Mononuclear cell (primary cell): ENCODE measurements at places on chromosomes 7 and 10. TPM values are rescaled to one million over a fixed set of nuclear protein-coding genes. Genes with fewer than 3 reads are reported as not detected.

The HGF gene
- 2.7 TPM for total RNA-seq

The CASTOR2 gene
- total RNA-seq: 4.5 TPM

The IL2RA gene
- 3.7 TPM for total RNA-seq

The ENO4 gene
- total RNA-seq: not detected

The RPP38 gene
- total RNA-seq: 15.6 TPM

The CTAGE4 gene
- total RNA-seq: 2.0 TPM

The ARPC1B gene
- total RNA-seq: 282 TPM

The ACHE gene
- total RNA-seq: 0.21 TPM

The ELFN1 gene
- total RNA-seq: under 0.01 TPM

The MMP21 gene
- total RNA-seq: 0.21 TPM

The LOXL4 gene
- total RNA-seq: 0.10 TPM

The GRM3 gene
- total RNA-seq: not detected

The LRRTM3 gene
- total RNA-seq: not detected

The IRF5 gene
- total RNA-seq: 26.7 TPM

The PAPOLB gene
- total RNA-seq: not detected

The CYP3A4 gene
- not detected for total RNA-seq

The TMEM236 gene
- total RNA-seq: under 0.01 TPM

The NRCAM gene
- total RNA-seq: 1.5 TPM

The PIK3AP1 gene
- total RNA-seq: 49.0 TPM

The RNF133 gene
- total RNA-seq: not detected
